ENCODE measurements at places on chromosomes 3 and 15.

DNA sequence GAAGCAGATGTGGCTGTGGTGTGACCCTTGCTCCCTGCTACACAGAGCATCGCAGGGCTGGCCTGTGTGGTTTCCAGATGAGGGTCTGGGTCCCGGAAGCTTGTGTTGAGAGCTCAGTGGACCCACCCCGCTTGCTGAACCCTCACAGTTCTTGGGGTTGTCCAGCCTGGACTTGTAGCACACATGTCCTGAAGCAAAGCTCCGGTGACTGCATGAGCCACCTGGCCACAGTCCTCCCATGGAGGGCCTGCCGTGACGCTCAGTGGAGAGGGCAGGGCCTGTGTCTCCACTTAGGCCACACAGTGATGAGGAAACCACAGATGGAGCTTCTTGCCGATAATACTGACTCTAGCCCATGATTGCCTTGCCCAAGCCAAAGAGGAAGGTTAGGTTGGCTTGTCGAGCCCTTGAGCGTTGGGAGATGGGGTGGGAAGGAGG, 62.6 kb downstream of the RGMA start:
- no peak for DNase-seq

- DNase-seq: no peak
Measured at GRCh38 chr15:66558271-66558670, 7.5 kb downstream of the LCTL start.

DNA sequence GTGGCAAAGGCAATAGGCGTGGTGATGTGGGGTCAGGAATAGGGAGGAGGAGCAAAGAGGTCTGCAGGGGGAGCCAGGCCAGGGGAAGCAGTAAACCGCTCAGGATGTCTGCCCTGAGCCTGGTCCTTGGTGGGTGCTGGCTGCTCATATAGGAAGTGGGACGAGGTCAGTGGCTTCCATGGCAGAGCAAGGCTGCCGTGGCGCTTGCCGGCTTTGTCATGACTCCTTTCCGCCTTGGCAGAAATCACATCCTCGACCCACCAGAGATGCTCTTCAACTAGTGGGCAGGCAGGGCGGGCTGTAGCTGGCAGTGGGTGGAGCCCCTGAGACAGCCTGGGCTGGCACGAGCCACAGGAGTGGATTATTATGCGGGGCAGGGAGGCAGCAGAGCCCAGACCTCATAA, 13.1 kb upstream of the SKOR1 start:
- DNase-seq: no peak

DNA sequence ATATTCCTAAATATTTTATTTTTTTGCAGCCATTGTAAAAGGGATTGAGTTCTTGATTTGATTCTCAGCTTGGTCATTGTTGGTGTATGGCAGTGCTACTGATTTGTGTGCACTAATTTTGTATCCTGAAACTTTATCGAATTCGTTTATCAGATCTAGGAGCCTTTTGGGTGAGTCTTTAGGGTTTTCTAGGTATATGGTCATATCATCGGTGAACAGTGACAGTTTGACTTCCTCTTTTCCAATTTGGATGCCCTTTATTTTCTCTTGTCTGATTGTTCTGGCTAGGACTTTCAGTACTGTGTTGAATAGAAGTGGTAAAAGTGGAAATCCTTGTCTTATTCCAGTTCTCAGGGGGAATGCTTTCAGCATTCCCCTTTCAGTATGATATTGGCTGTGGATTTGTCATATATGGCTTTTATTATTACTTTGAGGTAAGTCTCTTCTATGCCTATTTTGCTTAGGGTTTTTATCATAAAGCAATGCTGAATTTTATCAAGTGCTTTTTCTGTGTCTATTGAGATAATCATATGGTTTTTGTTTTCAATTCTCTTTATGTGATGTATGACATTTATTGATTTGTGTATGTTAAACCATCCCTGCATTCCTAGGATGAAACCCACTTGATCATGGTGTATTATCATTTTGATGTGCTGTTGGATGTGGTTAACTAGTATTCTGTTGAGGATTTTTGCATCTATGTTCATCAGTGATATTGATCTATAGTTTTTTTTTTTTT, 11.4 kb upstream of the SLC9A9 start:
- DNase-seq: no peak

GRCh38 chr3:194167480-194168282, 31.7 kb downstream of the HES1 start:
- no peak for DNase-seq

DNA sequence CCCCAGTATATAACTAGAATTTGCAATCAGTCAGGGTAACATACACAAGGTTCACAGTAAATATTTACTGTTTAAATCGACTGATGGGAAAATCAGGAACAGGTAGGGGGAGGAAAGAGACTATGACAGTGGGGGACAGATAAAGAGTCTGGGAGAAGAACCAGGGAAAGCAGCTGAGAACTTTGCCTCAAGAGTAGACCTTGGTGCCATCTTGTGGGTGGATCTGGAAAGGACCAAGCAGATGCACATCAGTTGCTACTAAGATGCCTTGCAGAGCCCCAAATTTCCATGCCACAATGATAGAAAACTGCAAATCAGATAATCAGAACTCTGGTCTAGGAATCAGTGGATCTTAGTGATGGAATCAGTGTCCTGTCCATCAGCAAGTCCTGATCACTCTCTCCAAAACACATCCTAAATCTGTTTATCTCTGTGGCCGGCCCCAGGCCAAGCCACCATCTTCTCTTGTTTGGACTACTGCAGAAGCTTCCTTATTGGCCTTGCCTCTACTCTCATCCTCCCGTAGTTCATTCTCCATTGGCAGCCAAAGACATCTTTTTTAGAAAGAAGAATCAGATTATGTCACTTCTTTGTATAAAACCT, 62.7 kb downstream of the PDE8A start:
- peak; percentile 82 for DNase-seq

- no peak for DNase-seq
Measured at GRCh38 chr15:97929456-97930229, 30.9 kb upstream of the ARRDC4 start.

DNA sequence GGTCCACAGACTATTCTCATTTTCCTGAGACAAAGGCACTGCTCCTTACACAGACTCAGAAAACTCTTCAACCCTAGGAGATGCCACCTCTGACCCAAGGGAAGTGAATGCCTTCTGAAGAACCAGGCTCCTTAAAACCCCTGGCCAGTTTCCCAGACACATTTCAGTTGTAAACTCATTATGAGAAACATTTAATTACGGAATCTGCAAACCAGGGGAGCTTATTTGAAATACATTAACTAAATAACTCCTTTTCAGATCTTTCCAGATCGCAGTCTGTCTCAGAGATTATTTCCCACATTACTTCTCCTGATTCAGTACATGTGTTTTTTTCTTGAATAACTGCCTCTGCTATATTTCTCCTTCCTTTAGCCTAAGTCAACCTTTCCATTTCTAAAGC, 17.6 kb downstream of the MYO5A start:
- no peak for DNase-seq

DNA sequence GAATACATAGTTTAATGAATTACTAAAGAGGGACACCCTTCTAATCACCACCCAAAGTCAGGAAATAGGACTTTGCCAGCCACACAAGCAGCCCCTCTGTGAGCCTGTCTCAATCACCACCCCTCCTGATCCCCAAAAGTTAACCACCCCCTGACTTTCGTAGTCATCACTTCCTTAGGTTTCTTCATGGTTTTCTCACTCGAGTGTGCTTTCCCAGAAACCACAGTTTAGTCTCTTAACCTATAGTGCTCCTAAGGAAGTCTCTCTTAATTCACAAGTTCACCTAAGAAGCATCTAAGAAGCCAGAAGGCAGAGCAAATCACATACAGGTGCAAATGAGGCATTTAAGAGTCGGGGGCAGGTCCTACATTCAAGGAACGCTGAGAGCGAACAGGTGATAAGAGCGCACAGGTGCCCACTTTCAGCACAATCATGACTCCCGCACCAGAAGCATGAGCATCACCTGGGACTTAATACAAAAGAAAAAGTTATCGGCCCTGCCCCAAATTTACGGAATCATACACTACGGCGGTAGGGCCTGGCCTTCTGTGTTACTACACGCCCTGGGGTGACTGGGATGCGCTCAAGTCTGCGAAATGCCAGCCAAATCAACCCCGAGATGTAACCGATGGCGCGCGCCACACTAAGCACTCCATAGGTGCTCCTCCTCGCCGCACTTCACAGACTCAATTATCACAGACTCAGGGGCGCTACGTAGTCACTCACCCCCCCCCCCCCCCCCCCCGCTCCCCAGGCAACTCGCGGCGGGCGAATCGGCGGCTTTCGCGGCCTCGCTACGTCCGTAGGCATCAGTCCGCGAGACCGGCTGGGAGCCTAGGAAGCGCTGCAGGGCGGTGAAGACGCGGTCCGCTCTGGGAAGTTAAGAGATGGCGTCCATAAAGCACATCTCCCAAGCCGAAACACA, 815 bp downstream of the ULK4 start:
- peak; percentile 71 for DNase-seq

- DNase-seq: no peak
Measured at GRCh38 chr3:184553385-184553784, 8.2 kb upstream of the EPHB3 start.

DNA sequence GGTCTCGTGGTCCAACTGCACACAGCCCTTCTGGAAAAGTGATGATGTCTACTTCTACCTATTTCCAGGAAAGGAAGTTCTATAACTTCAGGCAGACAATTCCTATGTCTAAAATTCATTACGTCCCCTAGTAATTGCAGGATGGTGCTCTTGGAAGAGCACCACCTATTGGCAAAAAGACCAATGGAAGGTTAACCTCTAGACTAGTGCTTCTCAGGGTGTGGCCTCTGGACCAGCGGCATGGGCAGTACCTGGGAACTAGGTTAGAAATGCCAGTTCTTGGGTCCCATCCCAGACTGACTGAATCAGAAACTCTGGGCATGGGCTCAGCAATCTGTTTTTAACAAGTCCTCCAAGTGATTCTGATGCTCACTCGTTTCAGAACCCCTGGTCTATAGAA, 258.3 kb upstream of the ICE2 start:
- no peak for DNase-seq

DNA sequence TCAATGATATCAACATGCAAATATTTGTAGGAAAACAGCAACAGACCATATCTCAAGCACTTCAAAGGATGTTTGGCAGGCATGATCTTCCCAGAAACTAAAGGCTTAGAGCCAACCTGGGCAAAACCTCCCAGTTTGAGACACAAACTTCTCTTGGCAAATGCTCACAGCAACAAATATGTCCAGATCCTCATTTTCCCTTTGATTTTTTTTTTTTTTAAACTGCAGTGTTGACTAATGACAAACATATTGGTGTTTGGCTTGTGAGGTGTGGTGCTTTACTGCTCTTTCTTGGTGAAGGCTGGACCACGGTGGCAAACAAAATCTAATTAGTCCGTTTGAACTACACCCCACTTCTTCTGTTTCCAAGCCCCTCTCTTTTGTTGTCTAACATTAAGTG, 87.2 kb downstream of the EBLN2 start:
- no peak for DNase-seq

DNA sequence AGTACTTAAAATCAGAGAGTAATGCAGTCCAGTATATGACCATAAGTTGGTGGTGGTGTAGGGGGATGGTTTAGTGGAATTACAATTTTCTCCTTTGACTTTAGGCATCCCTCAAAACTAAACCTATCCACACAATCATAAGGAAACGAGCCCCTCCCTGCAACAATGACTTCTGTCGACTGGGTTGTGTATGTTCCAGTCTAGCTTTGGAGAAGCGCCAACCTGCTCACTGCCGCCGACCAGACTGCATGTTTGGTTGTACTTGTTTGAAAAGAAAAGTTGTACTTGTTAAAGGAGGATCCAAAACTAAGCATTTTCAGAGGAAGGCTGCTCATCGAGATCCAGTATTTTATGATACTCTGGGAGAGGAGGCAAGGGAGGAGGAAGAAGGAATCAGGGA, 52.8 kb downstream of the MGA start:
- DNase-seq: no peak

DNA sequence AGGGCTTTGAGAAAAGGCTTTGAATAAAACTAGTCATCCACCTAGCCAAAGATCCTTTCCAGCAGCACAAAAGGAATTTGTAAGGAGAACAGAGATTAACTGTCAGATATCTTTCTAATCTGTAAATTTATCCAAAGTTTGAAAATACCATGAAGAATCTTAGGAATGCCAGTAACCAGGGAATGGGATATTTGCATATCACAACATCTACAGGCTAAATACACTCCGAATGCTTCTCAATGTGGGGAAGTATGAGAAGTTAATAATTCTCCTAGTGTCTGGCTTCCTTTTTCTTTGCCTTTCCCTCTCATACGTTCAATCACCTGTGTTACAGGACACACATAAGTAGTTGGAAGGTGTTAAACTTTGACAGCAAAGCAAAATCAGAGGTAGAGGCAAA, 7.8 kb downstream of the ANAPC13 start:
- DNase-seq: no peak

DNA sequence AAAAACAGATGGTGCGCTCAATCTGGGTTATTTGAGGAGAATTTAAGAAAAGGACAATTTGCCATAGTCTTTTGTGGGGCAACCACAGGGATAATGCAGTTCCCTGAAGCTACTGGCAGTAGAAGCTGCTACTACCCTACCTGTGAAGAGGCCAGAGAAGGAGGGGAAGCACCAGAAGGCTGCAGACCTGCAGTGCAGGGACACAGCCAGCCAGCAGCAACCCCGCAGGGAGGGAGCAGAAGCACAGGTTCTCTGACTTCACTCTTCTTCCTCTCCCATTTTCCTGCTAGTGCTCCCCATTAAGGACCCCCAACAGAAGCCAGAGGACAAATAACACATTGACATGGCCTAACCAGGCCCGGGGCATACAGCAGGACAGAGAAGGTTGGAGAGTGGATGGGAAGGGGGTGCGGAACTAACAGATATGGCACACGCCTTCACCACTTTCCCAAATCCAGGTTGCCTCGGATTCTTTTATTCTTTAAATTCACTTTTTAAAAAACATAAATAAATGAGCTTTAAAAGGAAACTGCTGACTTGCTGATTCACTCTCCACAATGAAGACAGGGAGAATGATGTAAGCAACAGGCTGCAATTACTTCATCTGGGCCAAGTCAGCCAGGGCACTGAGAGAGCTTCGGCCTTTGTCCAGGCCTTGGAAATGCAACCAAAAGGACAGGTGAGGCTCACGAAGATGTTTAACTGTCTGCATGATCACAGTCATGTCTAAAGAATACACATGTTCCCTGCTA, 30.1 kb downstream of the POPDC2 start:
- peak; percentile 75 for DNase-seq

DNA sequence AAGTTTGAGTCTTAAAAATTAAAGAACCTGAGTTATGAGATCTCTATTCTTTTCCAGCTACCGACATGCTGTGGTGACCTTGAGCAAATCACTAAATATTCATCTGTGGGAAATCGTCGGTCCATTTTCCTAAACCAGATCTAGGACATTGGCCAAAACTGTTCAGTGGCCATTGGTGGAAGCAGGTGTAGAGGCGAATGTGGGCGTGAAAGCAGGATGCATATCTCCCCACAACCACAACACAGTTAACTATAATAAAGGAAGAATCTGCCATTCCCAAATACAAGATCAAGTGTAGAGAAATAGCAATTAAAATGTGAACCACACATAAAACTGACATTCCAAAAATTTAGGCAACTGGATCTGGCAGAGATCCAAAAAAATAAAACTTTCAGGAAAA, 129.9 kb downstream of the P3H2 start:
- DNase-seq: no peak
